Vagina (tissue), 2 donors: ENCODE measurements at places on chromosomes 4 and X. TPM values are rescaled to one million over a fixed set of nuclear protein-coding genes. Genes with fewer than 3 reads are reported as not detected.

- no peak overlapping the region for H3K27ac ChIP-seq
- no peaks in the 10 kb centered on the region for H3K4me1 ChIP-seq
- no peak overlapping the region for H3K4me3 ChIP-seq
- no peaks in the 10 kb centered on the region for H3K27me3 ChIP-seq
These were observed 168.9 kb downstream of the ZNF674 start for GRCh38 chrX:46376246-46376885.

DNA sequence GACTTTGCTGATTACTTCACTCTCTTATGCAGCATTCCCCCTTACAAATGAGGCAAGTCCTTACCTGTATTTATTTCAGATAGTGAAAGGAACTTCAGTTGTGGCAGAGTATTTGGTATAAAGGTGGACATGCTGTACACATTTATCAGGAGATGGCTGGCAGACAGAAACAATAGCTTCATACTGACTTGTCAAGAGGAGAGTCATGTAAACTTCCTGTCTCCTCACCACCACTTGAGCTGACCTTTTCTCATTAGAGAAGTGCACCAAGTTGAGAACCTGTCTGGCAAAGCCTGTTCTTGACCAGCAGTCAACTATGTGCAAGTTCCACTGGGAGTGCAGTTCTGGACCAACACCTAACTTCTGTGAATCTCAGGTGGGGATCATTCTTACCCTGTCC lies 80.8 kb downstream of the LARP1B start:
- no peak overlapping the region for H3K4me3 ChIP-seq
- H3K36me3 ChIP-seq, result peaks cover 4% of the 10 kb centered on the region
- no peak overlapping the region for H3K27ac ChIP-seq
- no peaks in the 10 kb centered on the region for H3K27me3 ChIP-seq

DNA sequence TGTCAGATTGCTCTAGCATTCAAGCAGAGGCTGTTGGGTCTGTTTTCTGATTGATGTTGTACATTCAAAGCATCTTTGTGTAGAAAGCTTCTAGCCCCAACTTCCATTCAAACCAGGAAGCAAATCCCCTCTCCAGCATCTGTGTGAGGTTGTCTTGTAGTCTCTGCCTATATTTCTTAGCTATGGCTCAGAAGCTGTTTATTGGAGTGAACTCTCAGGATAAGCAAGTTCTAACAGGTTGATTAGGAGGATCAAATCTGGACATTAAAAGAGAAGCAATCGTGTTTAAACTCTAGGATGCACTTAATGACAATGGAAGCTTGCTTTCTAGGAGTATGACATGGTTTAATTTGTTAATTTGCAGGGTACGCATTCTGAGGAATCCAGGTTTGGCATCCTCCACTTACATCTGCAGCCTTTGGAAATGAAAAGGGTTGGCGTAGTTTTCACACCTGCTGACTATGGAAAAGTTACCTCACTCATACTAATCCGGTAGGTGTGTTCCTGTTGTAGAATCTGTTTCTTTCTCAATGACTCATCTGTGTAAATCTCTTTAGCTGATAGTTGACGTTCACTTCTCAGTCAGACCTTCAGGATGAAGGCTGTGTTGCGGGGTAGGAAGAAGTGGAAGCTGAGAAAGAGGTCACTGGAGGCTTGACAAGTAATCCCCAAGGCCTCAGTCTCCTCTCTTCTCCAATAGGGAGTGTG lies 88.0 kb upstream of the TLR2 start:
- H3K4me1 ChIP-seq, result peaks cover 11% of the 10 kb centered on the region
- no peak overlapping the region for H3K4me3 ChIP-seq
- H3K36me3 ChIP-seq, result no peaks in the 10 kb centered on the region
- no peaks in the 10 kb centered on the region for H3K27me3 ChIP-seq
- no peak for DNase-seq
- H3K27ac ChIP-seq, result no peak overlapping the region

SLC9B1 gene
- total RNA-seq, result not detected
